Natural killer cell (primary cell): ENCODE measurements at places on chromosomes 5 and 9. TPM values are rescaled to one million over a fixed set of nuclear protein-coding genes. Genes with fewer than 3 reads are reported as not detected.

GRCh38 chr5:138542180-138542955 is 668 bp downstream of the ETF1 start:
- DNase-seq: no peak

GRCh38 chr9:2274762-2275161 is 259.6 kb downstream of the SMARCA2 start:
- DNase-seq: no peak

- DNase-seq: no peak
Observed at GRCh38 chr9:115439641-115440040, 321.7 kb upstream of the TNC start.

The FAM153A gene
- 3.5 TPM for total RNA-seq

GRCh38 chr5:18797222-18797621 is 1163.0 kb downstream of the TAF11L14 start:
- no peak for DNase-seq

DNA sequence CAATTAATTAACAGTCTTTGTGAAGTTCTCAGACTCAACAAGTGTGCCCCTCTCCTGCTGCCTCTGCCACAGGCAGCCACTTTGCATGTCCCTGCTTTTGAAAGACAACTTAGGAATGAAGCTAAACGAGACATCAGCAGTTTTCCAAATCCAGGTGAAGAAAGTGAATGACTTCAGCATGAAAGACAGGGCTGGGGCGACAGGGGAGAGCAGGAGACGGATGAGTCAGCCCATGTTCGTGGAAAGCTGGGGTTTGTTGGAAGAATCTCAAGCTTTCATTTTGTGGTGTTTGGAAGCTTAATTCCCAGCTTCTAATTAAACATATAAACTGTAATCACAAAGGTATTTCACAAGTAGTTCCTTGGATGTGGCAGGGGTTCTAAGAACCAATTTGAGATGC is 207.8 kb upstream of the MAP3K1 start:
- DNase-seq: no peak

- DNase-seq: no peak
Observed at GRCh38 chr9:87650611-87651295, 75.2 kb upstream of the CTSL start.

GRCh38 chr5:5164163-5164562 is 24.0 kb downstream of the ADAMTS16 start:
- DNase-seq: no peak

DNA sequence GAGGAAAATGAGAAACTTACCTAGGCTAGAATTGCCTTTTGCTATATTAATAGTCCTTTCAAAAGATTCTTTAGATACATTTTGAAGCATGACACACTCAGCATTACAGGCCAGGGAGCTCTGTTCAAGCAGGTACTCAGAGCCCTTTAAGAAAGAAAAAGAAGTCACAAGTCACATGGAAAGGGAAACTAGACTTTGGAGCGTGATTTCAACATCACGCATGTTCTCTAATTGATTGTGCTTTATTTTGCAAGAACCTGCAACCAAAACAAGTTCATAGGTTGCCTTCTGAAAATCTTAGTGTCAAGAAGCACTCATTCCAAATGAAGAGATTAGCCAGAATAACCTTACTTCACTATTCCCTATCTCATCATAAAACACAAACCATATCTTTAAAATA is 103.8 kb downstream of the MPDZ start:
- DNase-seq: no peak

The PCDHGA8 gene
- 0.09 TPM for total RNA-seq
